Stimulated activated CD4-positive, alpha-beta T cell treated with anti-CD3 and anti-CD28 coated beads, Interleukin-15, amount 100 ng/mL, for 1 hour (primary cell): ENCODE measurements at places on chromosomes 13 and 19.
A peak's percentile ranks its signal among the peaks of the same experiment; 100 is the strongest.

DNA sequence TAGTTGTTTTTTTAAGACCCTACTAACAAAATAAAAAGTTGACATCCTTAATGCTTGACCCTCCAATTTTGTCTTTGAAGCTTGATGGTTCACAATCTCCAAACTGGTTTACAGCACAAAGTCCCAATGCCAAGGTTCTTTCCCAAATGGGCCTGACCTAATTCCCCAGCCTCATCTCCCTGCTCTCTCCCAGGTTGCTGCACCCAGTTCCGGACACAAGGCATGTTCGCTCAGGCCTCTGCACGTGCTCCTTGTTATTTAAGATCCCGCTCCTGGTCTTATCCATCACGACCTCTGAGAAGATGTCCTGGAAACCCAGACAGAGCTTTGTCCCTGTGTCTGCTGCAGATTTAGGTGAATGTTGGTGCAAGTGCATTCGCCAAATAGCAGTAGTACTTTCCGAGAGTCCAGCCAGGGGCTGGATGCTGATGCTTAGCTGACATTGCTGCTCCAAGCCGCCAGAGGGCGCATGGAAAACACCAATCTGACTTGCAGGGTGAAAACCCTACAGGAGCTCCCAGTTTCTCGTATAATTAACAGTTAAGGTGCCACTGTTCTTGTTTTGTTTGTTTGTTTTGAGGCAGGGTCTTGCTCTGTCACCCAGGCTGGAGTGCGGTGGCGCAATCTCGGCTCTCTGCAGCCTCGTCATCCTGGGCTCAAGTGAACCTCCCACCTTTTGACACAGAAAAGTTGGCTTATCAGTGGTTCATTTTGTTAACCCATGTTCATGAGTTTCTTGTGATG lies 18.5 kb downstream of the LYPD3 start:
- DNase-seq: peak; percentile 62

DNA sequence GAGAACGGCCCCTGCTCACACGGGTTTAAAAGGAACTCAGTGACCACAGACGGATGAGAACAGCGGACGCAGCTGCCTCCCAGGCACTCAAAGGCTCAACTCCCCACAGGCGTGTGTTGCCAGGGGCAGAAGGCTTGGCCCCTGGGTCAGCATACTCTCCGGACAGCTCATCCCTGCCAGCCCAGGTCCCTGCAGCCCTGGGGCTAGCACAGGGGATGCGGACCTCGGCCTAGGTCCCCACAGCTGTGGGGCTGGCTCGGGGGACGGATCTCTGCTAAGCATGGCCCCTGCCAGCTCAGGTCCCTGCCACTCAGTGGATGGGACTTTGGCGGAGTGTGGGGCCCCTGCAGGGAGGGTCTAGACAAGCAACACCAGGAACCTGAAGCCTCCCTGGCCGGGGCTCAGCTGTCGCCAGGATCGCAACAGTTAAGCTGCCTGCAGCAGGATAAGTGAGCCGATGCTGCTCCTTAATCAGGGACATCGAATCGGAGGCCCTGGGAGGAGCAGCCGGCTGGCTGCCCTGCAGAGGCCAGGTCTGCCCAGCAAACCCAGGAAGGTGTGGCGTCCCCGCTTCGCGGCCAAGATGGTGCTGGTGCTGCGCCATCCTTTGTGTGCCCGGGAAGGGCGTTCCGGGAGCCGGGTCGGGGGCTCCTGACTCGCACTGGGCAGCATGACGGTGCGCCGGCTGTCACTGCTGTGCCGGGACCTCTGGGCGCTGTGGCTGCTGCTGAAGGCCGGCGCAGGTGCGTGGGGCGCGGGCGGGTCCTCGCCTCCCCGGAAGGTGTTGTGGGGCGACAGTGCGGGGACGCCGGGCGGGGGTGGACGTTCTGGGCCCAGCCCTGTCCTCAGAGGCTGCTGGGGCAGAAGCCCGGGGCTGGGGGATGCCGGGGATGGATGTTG lies 32.5 kb downstream of the MCF2L start:
- DNase-seq: no peak

DNA sequence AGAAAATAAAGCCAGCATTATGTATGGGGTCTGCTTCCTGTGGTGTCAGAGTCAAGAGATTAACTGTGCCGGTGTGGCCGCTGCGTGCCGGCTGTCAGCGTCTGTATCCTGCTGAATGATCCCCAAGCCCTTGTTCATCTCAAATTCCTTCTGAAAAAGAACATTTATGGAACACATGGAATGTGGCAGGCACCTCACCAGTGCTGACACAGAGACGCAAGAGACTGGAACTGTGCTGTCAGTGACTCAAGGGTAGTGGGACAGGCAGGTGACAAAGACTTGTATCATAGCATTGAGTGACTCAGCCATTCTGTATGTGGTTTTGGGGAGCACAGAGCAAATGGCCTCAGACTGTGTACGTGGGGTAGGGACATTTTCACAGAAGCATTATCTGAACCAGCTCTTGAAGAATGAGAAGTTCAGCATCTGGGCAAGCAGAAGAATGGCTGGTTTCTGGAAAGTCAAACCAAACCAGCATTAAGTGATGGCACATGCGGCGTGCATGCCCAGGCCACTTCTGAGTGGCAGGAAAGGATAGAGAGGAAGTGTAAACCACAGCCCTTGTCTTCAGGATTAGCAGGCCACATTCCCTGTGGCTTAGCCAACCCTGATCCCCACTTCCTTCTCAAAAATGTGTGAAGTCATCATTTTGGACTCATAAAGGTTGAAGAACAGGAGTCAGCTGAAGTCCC lies 54.0 kb upstream of the IRS2 start:
- DNase-seq: no peak

- no peak for DNase-seq
Observed at GRCh38 chr19:10219678-10220077, 11.5 kb downstream of the S1PR2 start.

GRCh38 chr19:49888510-49888824 lies 8.2 kb downstream of the IL4I1 start:
- no peak for DNase-seq

DNA sequence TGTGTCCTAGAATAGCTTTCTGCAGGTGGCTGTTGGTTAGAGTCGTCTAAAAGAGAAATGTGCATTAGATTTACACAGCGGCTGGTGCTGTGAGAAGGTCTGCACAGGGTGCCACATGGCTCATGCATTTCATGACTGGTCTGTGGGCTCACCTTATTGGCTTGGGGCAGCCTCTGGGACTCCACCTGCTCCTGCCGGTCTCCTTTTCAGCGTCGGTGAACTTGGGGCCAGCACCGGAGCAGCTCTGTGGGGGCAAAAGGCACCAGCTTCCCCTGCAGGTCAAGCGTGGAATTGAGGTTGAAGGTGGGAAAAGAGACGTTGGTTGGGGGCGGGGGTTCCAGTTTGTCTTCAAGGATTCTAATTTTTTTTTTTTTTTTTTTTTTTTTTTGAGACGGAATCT lies 3.1 kb upstream of the PNMA8C start:
- no peak for DNase-seq

DNA sequence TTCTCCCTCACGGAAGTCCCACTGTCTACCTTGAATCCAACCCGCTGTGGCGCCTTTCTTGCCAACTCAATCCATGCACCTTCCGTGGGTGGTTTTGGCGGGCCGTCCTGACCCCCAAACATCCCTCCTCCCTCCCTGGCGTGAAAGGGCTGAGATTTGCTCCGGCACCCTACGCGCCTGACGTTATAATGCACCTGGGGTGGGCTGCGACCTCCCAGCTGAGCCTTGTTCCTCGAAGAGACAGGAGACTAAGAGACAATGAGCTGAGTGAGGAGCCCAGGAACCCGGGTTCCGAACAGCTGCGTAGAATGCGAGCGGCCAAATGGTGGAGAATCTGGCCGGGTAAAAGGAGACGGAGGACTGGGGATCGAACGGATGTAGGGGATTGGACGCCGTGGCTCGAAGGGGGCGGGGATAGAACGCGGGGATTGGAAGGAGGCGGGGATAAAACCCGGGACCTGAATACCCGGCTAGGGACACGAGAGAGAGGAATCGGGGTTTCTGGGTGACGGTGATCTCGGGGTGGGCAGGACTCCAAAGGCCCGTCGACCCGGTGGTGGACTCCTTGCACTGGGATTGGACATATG lies at the start of gene CPT1C:
Gene CPT1C (plus strand): TSS at position 461 of the 587 bp plus-strand sequence. CDS start 1,137 bp downstream, outside the sequence.
- peak; percentile 42 for DNase-seq

GRCh38 chr13:107808389-107808788 lies 406.9 kb downstream of the LIG4 start:
- DNase-seq: no peak

- DNase-seq: no peak
Observed at GRCh38 chr13:49828453-49828852, 36.0 kb upstream of the KPNA3 start.

GRCh38 chr13:85640727-85641126 lies 158.5 kb downstream of the SLITRK6 start:
- DNase-seq: no peak

- DNase-seq: no peak
Observed at GRCh38 chr13:105395041-105395440, 1140.4 kb downstream of the EFNB2 start.

GRCh38 chr19:55440411-55441105 lies 2.5 kb downstream of the SHISA7 start:
- DNase-seq: no peak

DNA sequence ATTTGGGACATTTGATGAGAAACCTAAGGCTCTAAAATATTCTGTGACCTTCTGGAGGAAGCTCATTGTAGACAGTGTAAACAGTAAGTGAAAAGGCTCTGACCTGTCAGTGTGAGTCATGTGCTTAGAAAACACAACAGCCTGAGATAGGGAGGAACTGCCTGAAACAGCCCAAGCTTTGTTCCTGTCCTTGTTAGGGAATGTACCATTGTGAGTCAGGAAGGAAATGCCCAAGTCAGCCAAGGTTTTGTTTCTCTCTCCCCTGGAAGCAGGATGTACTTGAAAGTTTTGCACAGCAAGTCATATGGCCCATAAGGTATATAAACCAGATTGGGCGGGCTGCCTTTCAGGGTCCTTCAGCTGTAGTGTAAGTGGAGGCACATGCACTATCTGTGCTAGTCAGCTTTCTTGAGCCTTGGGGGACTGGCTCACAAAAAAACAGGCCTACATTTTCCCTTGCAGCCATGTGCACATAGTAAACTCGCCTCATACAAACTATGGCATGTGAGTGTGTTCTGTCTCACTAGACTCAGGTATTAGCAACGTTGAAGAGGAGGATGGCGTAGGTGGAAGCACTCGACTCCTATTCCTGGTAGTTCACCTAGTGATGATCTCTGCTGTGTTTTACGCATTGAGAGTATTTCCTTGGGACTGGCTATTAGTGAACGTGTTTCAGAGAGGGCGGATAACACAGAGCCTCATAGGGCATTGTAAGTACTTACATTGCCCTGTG lies 141.2 kb upstream of the KLHL1 start:
- DNase-seq: no peak

DNA sequence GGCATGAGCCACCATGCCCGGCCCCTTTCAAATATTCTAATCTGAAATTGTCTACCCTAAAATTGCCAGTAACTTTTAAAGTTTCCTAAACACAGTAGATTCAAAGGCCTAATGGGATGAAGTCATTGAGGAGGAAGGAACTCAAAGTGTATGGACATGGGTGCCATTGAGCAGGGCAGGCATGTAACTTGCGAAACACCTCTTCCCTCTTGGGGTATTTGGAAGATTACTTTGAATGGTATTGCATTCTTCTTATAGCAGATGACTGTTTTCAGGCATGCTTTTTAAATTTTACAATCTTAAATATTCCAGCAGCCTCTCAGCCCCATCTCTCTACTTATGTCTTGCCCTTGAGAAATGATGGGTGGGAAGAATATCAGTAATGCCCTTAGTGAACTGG lies 21.0 kb downstream of the TM9SF2 start:
- DNase-seq: no peak

GRCh38 chr13:69641773-69642172 lies 465.9 kb upstream of the ATXN8OS start:
- no peak for DNase-seq

GRCh38 chr13:21550918-21551317 lies 53.1 kb downstream of the MICU2 start:
- DNase-seq: no peak

DNA sequence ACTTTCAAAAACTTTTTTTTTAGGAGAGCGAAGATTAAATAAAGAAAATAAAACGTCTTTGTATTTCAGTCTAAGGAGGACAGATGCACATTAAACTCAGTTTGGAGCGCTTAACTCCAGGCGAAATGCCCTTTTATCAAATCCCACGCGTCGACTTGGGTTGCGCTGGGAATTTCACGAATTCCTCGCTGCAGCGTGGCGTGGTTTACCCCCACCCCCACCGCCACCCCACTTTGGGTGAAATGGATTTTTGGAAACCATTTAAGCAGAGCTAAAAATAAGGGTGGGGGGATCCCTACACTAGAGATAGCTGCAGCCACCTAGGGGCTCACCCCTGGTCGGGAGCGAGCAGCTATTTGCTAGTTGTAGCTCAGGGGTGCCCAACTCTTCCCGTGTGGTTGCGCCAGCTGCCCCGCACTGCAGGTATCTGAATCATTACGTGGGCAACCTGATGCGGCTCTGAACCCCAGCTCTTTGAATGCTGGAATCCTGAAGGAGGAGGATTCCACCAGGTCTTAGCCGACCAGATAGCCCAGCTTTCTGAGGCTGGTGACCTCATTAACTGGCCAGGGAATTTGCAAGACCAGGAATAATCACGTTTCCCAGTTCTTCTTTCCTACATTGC lies 6.5 kb upstream of the TSHZ3 start:
- DNase-seq: no peak

DNA sequence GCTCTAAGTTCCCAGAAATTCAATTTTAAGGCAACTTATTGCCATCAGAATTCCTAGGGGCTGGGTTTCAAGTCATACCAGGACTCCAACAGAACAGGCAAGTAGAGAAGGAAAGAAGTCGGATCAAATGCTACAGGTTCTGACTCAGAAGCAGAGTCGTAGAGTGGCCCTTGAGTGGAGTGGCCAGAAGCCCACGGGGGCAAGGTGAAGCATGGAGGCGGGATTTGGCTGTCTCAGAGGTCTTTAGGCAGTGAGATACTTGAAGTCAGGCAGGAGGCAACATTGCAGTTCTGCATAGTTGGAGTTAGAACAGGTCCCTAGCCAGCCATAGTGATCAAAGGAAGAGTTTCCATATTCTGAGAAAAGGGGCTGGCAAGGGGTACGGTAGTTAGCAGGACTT lies 111.6 kb downstream of the NHLRC3 start:
- no peak for DNase-seq

DNA sequence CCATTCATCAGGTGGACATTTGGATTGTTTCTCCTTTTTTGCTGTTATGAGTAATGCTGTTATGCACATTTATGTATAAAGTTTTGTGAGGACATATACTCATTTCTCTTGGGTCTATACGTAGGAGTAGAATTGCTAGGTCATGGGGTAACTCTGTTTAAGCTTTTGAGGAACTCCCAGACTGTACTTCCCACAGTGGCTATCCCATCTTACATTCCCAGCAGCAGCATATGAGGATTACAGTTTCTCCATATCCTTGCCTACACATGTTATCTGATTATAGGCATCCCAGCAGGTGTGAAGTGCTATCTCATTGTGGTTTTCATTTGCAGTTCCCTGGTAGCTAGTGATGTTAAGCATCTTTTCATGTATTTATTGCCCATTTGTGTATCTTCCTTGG lies 5.9 kb downstream of the ZSCAN22 start:
- DNase-seq: no peak
